ENCODE measurements at places on chromosomes 13 and 19.

DNA sequence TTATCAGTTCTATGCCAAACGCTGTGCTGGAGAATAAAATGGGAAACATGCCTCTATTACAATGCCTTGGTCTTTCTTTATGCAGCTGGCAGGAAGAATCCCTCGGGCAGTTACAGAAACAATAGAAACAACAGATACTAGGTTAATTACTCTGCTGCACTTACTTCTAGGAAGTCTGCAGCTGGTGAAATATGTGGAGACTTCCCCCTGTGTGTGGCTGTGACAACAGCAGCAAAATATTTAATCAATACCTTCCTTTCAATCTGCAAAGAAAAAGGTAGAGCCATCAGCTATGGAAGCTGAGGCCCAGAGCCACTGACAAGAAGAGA lies 9.9 kb downstream of the STOML3 start:
- DNase-seq: no peak

DNA sequence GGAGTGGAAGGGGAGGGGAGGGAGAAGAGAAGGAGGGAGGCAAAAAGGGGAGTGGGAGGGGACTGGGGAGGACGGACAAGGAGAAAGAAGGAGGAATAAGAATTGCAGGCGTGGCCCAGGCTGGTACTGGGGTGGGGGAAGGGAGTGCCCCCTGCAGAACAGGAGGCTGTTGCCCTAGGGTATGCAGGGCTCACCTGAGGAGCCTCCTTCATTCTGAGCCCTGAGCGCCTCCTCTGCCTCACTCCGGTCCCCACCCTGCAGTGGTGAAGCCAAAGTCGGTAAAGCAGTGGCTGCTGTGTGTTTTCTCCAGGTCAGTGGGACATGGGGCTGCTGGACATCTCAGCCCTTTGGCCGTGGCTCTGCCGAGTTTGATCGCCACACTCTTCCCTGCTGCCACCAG lies 9.1 kb upstream of the CDC16 start:
- DNase-seq: no peak

- no peak for DNase-seq
These were observed 29.7 kb downstream of the OLFM2 start for GRCh38 chr19:9906475-9907087.

DNA sequence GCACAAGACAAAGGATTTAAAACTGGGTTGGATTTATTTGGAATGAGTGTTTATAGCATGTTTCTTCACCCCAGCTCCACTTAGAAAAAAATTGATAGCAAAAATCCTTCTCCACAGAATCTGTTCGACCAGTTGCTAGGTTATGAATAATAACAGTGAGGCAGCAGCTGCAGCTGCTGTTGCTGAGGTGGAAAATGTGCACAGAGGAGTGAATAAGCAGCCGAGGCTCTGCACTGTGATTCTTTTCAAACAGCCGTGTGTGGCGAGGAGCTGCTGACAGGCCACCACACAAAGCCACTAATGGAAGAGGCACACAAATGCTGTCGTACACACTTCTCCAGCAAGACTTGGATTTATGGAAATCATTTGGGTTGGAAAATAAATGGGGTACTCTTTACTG lies 6.4 kb upstream of the RASL11A start:
- no peak for DNase-seq

GRCh38 chr13:51674276-51674675 lies 90.0 kb downstream of the WDFY2 start:
- no peak for DNase-seq

DNA sequence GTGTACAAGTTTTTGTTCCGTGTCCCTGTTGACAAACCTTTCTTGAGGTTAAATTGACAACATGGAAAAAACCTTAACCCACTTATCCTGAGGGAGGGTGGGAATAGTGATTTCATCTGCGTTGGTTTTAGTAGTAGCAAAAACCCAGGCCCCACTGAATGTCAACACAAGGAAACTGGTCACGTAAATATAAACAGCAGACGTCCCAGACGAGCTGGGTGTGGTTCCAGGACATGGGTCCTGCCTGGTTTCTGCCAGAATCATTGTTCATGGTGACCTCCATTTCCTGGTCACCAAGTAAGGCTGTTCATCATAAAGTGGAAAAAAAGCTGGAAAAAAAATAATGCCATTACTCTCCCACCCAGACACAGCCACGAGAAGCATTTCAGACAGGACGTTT lies 16.9 kb upstream of the F2RL3 start:
- no peak for DNase-seq

DNA sequence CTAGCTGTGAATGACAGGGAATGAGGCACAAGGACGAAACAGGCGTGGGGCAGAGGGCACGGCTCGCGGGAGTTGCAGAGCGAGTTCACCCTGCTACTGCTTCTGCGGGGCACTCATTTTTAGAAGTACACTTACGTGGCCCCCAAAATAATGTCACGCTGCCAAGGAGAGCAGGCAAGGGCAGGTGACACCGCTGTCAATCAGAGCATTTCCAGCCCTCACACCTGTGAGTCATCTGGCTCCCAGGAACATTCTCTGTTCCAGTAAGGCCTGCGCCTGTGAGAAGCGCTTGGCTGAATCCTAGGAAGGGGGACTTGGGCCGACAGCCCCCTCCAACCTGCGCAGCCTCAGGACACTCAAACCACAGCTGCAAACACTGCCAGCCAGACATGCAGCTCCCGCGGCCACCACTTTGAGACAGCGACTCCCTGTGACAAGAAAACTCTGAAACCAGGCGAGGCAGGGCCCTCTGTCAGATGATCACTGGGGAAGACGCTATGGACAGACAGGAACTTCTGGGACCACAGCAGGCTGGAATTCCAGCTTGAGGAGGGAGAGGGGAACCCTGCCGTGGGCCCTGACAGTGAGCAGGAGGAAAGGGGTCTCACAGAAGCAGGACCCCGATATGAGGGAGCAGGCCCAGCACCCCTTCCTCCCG lies 12.7 kb downstream of the DOT1L start:
- no peak for DNase-seq

DNA sequence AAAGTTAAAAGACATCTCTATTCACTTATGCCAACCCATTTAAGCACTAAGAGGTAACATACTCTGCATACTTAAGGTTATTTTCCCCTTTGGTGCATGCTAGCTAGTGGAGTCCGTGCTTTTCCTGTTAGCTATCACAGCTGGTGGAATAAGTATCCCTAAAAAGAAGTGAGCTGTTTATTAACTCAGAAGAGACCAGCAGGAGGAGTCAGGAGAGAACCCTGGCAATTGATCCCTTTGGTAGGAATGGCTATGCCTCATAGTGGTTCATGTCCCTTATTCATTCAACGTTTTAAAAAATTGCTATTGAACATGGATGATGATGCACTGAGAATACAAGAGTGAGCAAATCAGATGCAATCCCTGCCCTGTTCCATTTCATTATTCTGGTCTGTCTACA lies 12.4 kb upstream of the NEK5 start:
- no peak for DNase-seq

DNA sequence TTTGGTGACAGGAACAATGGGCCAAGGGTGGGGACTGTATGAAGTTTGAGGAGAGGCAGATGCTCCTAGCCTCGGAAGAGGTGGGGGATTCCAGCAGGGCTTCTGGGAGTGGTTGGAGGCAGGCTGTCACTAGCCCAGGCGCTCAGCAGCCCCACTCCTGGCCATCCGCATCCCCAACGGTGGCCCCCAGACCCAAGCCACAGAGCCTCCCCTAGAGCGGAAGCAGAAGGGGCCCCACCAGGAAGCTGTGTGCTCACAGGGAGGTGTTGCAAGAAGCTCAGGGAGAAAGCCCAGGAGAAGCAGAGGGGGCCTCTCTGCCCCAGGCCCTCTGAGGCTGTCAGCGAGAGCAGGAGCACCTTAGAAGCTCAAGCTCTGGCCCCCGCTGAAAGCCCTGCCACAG lies 8.3 kb downstream of the PRAM1 start:
- DNase-seq: no peak

DNA sequence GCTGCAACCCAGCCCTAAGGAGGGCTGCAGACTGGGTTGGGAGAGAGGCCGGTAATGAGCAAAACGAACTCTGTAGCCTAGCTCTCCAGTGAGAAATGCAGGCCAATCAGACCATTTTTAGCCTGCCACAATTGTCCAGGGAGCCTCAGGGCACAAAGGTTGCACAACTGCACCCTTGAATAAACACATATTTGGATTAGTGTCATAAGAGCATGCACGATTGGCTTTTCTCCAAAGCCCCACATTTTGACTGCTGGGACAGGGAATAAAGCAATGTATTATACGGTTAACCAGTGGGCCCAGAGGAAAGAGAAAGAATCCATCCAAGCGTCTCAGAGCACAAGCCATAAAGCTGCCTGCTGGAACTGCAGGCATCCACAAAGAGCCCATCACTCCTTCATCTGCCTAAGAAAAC lies 729.4 kb upstream of the SGCG start:
- no peak for DNase-seq

DNA sequence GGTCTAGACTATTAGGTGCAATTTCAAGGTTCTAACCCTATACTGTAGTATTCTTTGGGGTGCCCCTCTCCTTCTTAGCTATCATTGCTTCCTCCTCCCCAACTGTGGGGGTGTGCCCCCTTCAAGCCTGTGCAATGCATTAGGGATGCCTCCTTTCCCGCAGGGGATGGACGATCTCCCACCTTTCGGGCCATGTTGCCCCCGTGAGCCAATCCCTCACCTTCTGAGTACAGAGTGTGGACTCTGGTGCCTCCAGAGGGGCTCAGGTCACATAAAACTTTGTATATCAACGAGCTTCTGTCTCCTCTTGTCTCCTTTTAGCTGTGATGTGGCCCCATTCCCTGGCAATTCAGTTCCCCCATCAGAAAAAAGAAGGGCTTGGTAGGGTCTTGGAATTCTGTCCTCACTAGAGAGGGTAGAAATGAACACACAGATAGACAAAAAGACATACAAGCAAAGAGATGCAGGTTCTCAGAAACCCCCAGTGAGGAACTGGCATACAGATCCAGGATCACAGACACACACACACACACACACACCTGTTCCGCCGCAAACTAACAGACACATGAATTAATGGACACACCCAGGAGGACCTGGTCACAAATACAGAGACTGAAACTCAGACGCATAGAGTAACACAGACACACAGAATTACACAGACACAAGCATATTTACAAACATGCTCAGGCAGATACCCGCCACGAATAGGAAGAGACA lies 2.5 kb upstream of the HNRNPUL1 start:
- DNase-seq: no peak

DNA sequence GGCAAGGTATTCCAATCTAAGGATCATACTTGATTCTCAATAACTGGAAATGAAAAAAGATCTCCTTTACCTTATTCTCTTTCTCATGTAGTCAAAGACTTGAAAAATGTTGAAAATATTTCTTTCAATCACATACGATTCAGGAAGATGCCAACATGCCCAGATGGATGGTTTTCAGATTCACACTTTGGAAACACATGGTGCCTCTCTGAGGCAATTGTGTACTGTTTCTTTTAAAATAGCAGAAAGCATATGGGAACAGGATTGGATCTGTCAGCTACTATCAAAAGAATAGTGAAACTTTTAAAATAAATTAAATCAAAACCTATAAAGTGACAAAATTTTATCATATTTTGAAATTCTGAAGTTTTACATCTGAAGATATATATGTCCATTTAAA lies 222.4 kb downstream of the SPRY2 start:
- no peak for DNase-seq

GRCh38 chr19:6580313-6580712 lies 10.6 kb downstream of the CD70 start:
- no peak for DNase-seq

DNA sequence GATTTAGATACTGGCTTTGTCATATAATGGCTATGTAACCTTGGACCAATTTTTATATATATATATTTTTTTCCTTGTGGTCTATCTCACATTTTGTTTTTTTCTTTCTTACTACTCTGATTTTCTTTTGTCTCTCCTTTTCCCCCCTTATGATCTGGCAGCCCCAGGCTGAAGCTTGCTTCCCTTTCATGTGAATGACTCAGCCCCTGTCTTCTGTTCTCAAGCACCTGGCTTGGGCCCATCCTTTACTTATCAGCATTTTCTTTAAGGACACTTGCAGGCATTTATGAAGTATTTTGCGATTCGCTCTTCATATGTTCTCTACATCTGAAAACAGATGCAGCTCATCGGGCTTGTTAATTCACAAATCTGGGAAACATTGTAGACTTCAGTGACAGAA lies 163.6 kb downstream of the SPRY2 start:
- no peak for DNase-seq

GRCh38 chr13:27638521-27638920 lies 16.8 kb downstream of the POLR1D start:
- no peak for DNase-seq

DNA sequence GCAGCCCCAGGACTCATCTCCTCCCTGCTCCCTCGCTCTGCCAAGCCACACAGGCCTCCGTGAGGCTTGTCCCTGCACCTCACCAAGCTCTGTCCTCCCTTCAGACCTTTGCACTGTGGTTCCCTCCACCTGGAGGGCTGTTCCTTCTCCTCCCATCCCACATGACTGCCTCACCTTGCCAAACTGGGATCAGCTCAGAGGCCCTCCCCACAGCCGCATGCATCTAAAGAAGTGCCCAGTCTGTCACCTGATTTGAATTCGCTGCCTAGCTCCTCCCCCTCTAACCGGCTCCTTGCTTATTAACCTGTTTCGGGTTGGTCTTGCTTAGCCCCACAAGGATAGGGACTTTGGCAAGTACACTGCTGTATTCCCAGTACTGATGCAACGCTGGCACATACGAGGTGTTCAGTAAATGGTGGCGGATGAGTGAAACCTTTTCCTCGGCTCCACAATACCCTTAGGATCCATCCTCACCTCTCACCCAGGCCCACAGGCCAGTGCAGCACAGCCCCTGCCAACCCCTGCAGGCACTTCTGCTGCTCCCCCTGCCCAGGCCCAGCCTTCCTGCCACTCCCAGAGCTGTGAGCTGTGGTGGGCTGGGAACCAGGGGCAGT lies 4.4 kb downstream of the AKT2 start:
- no peak for DNase-seq

DNA sequence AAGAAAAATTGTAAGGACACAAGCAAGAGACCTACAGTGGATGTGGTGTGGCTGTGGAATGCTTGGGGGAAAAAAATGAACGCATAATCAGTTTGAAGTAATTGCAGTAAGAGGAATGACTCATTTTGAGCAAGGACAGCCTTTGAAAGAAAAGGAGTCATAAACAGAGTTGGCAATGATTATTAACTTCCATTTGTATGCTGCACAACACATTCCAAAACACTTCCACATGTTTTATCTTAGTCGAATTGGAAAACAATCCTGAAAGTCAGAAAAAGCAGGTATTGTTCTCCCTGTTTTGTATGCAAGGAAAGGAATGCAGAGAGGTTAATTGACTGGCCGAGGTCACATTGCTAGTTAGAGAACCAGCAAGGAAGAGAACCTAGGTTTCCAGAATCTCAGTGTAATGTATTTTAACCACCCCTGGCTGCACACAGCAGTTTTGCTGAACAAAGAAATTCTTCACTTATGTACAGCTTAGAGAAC lies 630.0 kb upstream of the MIR17HG start:
- DNase-seq: no peak
